NCI-H187 (cell line): ENCODE measurements at places on chromosomes 4 and X.

GRCh38 chr4:75976177-75976576, 14.6 kb downstream of the SDAD1 start:
- no peak for DNase-seq

DNA sequence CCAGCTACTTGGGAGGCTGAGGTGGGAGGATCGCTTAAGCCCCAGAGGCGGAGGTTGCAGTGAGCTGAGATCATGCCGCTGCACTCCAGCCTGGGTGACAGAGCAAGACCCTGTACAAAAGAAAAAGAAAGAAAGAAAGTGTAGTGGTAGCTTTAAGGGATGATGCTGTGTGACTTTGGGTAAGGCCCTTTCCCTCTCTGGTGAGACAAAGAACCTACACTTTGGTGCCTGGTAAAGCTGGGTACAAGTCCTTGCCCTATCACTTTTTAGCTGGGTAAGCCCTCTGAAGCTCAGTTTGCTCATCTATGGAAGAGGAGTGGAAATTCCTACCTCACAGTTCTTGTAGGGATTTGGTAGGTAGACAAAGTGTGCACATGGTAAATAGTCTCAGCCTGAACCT, 1.7 kb upstream of the IQSEC2 start:
- no peak for DNase-seq

DNA sequence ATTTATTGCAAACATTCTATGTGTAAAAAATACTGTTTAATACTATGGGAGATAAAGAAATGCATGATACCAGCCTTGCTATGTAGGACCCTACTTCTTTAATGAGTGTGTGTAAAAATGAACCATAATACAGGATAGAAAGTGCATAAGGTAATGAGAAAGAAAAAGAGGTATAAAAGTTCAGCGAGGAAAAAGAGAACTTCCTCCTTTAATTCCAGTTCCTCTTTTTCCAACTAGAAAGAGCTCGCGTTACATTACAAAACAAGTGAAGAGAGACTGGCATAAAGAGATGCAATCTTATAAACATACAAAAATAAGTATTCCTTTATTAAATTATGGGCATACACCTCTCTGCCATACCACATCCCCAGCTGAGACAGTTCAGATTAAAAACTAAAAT, 77.4 kb downstream of the ANKRD17 start:
- no peak for DNase-seq

- DNase-seq = no peak
These were observed 519 bp downstream of the FOXO4 start for GRCh38 chrX:71095981-71096759.

- no peak for DNase-seq
These were observed 60.8 kb downstream of the DLG3 start for GRCh38 chrX:70505451-70505841.

DNA sequence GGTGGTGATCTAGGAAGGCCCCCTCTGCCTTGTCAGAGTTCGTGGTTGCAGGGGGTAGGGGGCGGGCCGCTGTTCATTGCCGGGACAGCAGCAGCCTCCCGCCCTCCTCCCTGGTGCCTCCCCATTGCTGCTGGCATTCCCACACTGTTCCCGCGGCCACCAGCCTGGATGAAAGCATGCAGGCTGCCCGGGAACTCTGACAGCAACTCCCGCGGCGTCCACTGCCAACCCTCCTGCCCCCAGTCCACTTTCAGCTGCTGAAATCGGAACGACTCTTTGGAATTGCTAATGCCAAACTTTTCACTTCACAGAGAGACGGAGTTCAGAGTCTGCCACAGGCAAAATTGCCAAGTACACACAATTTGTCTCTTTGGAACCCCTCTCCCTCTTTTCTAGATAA, 121.9 kb downstream of the BEND2 start:
- DNase-seq = no peak

DNA sequence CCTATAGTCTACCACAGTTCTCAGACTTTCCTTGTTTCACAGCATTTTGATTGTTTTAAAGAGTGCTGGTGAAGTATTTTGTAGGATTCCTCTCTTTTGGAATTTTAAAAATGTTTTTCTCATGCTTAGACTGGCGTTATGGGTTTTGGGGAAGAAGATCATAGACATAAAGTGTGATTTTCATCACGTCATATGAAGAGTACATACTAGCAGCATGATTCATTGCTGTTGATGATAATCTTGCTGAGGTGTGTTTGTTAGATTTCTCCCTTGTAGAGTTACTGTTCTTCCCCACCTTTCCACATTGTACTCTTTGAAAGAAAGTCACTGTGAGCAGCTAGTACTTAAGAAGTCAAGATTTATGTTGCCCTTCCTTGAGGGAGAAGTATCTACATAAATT, 396.1 kb upstream of the GNPDA2 start:
- DNase-seq = no peak
